ENCODE measurements at places on chromosomes 7 and 10.

- DNase-seq, result no peak
These were observed 141.9 kb downstream of the GRM3 start for GRCh38 chr7:86785641-86786040.

DNA sequence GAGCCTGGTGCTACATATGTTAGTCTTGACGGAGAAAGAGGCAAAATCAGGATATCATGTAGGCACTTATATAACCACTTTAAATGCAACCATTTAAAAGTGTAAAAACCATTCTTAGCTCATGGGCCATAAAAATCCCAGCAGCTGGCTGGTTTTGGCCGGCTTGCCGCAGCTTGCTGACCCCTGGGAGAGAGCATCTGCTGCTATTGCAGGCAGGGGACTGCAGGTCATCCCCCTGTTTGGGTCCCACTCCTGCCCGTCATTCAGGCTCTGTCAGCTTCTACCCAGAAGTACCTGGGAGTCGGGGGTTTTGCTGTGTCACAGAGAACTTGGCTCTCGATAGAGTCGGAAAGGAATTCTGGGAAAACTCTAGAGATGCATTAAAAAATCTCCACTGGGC lies 187.4 kb downstream of the CUX1 start:
- DNase-seq, result no peak

GRCh38 chr10:59879363-59879913 lies 26.9 kb downstream of the CCDC6 start:
- DNase-seq, result peak; percentile 11

DNA sequence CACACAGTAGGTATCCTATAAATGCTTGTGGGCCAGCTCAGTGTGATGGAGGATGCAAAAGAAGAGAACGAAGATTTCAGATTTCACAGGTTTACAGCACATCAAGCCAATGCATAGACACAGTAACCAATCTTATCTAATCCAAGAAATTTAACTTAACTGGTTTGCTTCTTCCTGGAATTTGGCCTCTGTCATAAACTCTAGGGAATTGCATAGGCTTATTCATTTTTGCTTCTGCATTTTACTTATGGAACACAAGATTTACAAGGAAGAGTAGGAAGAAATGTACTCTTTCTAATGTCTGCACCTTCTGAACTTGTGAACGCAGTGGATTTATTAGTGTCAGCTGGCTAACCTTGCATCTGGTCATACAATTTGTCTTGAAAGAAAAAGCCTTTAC lies 389.4 kb upstream of the NPVF start:
- no peak for DNase-seq

- DNase-seq, result no peak
These were observed 32.7 kb downstream of the ABCB5 start for GRCh38 chr7:20647908-20648776.

DNA sequence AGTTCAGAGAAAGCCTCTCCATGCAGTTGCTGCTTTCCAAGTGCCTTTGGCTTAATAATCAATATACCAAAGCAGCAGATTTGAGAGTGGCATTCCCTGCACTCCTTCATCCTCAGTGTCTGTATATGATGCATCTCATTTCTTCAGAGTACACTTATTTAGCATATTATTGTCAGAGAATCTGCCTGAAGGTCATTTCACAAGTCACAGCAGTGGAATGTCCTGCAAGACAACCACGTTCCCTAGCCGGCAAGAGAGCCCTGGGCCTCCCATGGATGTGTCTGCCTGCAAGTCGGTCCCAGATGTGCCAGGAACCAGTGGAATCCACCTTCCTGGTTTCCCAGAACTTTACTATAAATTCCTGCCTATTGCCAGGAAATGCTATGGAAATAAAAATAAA lies 289.4 kb upstream of the IGFBP3 start:
- no peak for DNase-seq
